ENCODE measurements at places on chromosomes 12 and 14.

- DNase-seq = no peak
Measured at GRCh38 chr12:93608313-93608712, 35.8 kb downstream of the SOCS2 start.

DNA sequence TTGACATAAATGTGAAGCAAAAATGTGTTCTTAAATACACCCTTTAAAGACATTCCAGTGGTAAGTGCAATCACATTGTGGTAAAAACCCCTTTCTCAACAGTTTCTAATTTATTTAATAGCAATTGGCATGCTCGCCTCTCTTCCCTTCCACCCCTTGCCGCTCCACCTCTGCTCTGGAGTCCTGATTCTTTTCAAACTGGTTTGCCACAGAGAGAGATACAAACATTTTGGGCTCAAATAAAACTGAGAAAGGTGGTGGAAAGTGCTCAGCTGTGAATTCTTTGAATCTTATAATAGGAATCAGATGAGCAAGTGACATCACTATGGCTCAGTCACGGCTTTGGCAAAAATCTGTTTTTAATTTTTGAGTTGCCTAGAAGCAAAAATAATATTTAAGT lies 993.9 kb downstream of the GALC start:
- no peak for DNase-seq

DNA sequence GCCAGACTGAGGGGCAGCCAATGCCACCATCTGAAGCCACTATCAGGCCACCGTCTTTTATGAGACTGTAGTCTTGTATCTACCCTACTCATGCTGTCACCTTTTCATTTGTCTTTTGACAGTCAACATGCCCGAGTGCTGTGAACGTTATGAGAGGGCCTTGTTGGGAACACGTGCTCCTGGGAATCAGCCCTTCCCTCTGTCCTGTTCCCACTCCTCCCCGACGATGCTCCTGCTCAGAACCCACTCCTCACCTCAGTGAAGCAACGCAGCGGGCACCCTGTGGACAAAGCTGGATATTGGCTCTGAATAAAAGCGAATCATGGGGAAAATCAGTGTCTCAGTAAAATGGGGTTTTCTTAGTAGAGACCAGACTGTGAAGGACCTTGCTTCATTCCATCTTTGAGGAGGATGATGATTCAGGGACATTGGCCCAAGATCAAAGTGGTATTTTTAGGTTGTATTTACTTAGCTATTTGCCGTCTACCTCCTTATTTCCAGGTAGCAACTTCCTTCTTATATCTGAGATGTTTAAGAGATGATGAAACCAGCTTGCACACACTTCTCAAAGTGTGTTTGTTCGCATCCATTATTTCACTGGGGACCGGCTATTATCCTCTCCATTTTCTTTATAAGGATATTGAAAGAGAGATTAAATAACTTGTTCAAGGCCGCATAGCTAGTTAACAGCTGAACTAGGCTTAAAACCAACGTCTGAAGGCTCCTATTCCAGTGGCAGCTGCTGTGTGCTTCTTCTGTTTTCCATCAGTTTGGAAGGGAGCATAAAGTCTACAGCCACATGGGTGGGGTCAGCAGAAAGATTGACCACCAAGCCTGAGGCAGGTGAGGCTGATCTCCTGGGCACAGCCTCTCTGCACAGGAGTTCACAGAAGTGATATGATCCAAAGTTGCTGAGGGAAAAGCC lies 43.9 kb upstream of the CTDSP2 start:
- no peak for DNase-seq

DNA sequence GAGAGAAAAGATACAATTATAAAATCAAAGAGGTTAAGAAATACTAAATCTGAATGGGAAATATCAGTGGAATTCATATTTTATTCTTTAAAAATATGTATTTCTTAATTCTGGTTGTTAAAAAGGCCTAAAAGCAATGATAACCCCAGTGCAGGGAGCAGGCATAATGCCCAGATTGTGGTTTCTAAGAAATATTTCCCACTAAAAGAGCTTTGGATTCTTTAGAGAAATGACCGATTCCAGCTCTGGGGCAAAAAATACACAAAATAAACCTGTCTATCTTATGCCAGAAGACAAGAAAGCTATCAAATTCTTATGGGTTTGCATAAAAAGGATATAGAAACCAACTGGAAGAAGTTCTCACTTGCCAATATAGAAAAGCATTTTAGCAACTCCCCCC lies 71.6 kb downstream of the PDE6H start:
- peak; percentile 93 for DNase-seq

GRCh38 chr12:45191239-45191638 lies 24.7 kb upstream of the ANO6 start:
- DNase-seq = no peak

GRCh38 chr12:58873496-58873895 lies 46.8 kb downstream of the LRIG3 start:
- DNase-seq = no peak

GRCh38 chr12:113757221-113758002 lies 208.7 kb downstream of the RBM19 start:
- no peak for DNase-seq

DNA sequence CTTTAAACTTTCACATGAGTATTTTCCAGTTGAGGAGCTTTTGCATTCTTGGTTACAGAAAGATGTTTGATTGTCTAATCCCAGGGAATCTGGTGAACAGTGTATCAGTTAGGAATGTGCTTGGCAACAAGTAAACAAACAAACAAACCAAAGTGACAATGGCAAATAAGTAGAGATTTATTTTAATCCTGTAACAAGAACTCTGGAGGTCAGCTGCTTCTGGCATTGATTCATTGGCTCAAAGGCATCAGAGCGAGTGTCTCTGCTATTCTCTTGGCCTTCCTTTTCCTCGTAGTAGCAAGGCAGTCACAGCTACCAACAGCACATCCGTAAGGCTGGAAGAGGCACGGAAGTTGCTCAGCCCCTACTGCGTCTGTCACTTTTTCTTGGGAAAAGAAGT lies 37.2 kb downstream of the CRADD start:
- DNase-seq = no peak

DNA sequence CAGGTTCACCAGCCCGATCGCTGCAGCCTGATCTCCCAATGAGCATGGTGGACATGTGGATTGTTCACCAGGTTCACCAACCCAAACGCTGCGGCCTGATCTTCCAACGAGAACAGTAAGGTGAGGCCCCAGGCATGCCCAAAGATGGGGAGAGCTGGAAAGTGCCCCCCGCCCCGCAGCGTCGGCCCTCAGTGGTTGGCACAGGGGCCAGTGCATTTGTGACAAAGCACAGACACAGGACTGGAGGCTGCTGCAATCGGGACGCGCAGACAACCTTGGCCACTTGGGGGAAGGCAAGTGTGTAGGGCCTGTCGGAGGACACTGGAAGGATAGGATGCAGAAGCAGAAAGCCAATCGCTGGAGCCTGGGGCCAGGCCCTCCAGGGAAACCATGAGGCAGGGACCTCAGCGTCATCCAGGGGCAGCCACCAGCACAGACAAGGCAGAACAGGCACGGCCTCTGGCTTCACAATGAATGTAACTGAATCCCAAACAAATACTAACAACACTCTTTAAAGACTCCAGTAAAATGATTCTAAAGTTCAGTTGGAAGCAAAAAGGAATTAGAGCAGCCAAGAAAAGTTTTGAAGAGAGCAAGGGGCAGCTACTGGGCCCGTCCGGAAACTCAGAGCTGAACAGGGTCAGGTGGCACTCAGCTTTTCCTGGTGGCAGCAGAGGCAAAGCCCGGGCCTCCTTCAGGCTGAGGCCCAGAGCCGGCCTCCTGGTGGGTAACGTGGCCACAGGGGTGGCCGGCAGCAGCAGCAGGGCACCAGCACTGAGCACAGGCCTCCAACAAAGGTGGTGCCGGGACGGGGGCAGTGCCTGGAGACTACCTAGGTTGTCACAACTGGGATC lies 13.3 kb downstream of the BRF1 start:
- DNase-seq = no peak

GRCh38 chr14:55884819-55885218 lies 233.4 kb upstream of the PELI2 start:
- peak; percentile 42 for DNase-seq

GRCh38 chr12:109529691-109530640 lies 43.3 kb downstream of the MMAB start:
- DNase-seq = peak; percentile 80

DNA sequence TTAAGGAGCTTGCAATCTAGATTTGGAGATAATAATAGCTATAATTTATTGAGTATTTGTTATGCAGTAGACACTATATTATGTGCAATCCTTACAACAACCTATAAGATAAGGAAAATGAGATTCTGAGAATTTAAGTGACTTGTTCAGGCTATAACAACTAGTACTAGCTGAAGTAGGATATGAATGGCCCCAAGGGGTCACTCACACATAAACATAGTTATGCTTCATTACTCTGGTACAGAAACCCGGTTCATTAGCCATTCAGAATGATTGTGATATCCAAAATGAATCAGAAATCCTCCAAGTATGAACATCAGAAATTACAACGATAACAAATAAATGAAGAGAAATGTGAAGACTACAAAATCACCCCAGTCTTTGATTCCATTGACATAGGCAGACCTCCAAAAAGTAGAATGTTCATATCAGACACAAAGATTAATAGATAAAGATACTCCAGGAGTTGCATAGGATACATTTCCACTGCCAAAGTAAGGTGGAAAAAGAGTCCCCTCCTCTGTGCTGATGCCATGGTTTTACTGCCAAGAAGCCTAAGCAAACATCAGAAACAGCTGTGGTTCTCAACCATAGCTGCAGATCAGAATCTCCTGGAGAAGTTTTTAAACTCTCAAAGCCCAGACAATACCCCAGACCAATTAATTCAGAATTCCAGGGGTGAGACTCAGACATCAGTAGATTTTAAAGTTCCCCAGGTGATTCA lies 8.6 kb upstream of the NID2 start:
- no peak for DNase-seq

DNA sequence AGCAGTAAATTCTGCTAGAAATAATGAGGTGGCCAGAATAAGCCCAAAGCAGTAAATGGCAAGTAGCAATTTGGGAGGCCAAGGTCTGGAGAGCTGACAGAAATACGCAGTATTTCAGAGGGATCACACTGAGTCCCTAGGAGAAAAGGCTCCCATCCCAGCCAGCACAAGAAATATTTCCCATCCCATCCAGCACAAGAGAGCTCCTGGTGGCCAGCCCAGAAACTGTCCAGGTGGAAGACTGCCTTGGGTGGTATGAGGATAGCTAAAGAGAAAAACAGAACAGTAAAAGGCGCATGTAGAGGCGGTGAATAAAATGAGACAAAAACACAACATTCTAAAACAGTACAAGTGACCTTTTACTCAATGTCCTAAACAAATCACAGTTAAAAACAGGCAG lies 120.7 kb downstream of the HECTD4 start:
- no peak for DNase-seq

DNA sequence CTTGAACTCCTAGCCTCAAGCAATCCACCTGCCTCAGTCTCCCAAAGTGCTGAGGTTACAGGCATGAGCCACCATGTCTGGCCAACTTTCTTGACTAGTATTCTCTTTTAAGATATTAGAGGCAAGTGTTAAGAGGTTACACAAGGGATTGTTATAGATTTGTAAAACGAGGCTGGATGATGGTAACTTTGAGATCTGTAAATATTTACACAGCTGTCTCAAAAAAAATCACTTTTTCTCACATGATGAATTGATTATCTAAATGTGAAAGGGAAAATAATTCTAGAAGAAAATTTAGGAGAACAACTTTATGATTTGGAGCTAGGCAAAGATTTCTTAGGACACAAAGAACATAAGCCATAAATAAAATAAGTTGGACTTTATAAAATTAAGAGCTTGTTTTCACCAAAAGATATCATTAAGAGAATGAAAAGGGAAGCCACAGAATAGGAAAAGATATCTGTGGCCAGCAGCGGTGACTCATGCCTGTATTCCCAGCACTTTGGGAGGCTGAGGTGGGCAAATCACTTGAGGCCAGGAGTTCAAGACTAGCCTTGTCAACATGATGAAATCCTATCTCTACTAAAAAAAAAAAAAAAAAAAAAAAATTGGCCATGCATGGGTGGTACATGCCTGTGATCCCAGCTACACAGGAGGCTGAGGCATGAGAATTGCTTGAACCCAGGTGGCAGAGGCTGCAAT lies 77.4 kb downstream of the BBS10 start:
- DNase-seq = no peak

GRCh38 chr12:120316798-120317223 lies 10.8 kb downstream of the PLA2G1B start:
- DNase-seq = no peak

DNA sequence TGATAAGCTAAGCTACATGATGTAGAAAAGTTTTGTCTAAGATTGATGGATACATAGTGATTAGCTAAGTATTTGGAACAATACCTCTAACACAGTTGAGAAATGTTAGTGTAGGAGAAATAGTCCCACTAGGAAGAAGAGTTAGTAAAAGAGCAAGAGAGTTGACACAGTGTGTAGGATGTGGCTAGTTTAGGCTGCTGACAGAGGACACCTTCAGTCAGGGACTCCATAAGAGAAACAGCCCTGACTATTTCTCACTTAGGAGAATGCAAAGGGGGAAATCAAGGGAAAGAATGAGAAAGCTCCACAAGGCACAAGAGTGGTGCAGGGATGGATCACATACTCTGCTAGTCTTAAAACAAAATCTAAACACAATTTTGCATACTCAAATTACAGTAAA lies 613.7 kb downstream of the SLC16A7 start:
- no peak for DNase-seq

- DNase-seq = no peak
Measured at GRCh38 chr12:20211541-20211940, 156.8 kb upstream of the PDE3A start.

DNA sequence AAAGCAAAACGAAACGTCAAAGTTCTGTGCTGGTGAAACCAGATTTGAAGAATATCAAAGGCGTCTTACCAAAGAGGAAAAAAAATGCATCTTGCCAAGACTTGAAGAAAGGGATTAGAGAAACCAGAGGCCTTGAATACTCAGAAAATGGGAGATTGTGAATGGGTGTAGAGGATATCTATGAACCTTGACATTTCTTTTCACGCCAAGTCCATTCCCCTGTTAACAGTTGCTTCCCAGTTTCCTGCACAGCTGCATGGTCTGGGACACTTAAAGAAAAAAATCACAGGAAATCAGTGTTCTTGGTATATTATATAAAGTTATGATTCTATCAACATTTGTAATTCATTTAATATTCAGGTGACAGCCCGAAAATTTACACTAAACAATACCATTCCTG lies 1.4 kb upstream of the GTF2A1 start:
- no peak for DNase-seq

DNA sequence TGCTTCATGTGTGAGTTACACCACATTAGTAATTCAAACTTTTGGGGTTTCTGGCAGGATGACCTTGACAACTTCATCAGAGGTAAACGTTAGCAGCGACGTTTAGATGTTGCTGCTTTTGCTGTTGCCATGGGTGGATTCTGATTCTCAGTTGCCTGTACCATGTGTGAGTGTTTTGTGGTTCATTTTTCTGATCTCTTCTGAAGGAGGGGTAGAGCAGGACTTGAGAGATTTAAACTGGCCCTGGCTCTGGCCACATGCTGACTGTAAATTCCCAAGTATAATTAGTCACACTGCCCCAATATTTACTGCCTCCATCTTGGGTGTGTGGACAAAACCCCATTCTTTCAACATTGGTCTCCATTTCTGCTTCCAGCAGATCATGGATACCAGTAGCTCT lies 110.4 kb downstream of the ETV6 start:
- no peak for DNase-seq
